ENCODE measurements at places on chromosomes 1 and 21.

DNA sequence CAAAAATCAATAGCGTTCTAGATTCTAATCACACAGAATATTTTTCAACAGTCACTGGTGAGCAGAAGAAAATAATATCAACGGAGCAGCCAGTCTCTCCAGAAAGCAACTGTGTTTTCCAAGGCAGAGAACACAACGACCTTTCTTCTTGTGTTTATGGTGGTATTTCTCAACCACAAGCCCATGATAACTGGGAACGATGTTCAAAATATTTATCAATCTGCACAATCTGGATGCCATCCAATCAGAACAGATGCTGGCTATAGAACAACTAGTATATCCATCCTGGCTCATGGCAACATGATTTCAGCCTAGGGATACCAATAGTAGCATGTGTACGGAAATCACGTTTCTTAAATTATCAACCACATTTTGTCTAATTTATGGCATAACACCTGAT, 162.7 kb upstream of the RUNX1 start:
- no peak for DNase-seq

GRCh38 chr1:69082312-69082711, 485.4 kb upstream of the LRRC7 start:
- DNase-seq: no peak

GRCh38 chr1:54409156-54410142, 3.3 kb upstream of the SSBP3 start:
- no peak for DNase-seq

DNA sequence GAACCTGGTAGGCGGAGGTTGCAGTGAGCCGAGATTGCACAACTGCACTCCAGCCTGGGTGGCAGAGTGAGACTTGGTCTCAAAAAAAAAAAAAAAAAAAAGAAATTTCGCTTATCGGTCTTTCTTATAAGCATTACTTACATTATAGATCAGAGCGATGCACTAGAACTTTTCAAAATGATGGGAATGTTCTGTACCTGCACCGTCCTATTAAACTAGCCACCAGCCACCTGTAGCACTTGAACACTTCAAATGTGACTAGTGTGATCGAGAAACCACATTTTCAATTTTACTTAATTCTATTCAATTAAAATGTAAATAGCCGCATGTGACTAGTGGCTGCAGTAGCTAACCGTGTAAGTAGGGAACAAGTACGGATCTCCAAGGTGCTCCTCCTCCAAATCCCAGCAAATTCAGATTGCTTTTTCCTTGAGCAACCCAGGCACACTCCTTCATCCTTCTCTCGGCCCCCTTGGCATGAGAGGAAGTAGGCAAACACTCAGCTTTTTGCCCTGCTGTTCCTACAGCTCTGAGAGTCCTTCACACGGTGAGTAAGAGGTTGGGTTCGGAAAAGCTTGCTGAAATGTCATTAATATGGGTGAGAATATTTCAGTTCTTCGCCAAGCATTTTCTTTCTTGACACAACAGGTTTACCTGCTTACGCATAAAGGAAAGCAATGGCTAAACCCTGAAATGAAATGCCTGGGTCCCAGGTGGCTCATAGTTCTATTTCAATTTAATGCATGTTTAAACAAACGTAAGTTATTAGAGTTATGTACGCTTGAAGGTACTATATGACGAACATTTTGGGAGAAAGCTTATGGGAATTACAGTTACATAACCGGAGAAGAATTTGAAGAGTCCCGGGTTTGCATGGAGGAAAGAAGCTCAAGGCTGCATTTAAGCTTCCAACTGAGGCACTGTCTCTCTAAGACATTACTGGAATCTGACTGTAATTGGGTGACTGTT, 69.5 kb upstream of the HUNK start:
- no peak for DNase-seq

GRCh38 chr1:185581961-185582725, 152.0 kb upstream of the HMCN1 start:
- no peak for DNase-seq

- no peak for DNase-seq
Measured at GRCh38 chr1:89391686-89392085, 27.8 kb downstream of the GBP6 start.

Measured in stimulated activated CD4-positive, alpha-beta T cell treated with anti-CD3 and anti-CD28 coated beads, Interleukin-1b, Interleukin-23, amount 100 ng/mL, for 1 hour (primary cell).